Stimulated activated naive CD4-positive, alpha-beta T cell treated with Interleukin-2 at 50 U/mL for 16 hours (primary cell): ENCODE measurements at places on chromosomes 6 and 20.

DNA sequence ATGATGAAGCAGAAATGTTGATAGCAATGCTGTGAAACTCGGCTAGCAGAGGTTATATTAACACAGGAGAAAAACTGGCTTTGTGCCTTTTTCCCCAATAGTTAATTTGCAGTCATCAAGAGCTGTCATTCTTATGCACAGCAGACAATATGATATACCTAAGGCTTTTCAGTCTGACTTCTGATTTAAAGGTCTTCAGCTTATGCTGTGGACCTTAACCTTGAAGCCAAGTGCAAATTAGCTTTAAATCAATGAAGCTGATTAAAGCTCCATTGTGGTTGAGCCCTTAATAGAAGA lies 171.6 kb upstream of the ID4 start:
- no peak for DNase-seq

DNA sequence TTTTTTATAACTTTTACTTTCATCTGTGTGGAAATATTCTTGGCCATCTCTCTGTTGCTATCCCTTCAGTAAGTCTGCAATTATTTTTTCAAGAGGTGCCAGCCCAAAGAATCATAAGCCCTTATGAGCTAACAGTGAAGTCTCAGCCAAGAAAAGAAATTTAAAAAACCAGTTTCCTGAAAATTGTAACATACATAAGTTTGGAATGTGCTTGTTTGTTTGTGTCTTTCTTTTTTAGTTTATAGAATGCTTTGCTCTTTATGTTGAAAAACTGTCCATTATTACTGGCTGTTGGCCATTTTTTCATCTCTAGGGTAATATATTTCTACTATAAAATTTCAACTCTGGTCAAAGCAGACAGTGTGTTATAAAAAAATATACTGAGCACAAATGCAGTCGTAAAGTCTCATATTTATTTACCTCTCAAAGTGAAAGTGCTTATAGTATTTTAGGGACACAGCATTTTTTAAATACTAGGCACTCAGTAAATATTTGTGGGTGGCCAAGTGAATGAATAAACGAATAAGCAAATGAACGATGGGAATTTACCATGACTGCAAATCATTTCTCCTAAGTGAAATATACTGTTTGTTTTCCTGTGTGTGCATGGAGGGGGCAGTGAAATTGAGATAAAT lies 659.7 kb downstream of the KIF16B start:
- DNase-seq = no peak

DNA sequence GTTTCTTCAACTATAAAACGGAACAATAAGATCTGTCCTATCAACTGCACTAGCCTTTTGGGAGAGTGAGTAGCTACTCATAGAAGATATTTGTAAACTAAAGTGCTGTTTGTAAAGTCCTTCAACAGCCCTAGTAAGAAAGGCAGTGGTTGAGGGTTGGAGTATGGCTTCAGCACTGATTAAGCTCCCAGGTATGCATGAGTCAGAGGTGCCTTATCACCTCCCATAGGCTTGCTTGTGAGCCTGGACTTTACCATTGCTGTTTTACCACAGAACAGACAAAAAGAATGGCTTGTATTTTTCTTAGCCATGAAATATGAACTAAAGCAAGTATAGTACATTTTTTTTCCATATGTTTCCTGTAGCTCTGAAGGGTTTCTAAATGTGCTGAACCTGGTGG lies 44.1 kb downstream of the SAMD3 start:
- DNase-seq = no peak

GRCh38 chr6:137928286-137928685 lies 61.2 kb downstream of the TNFAIP3 start:
- peak; percentile 15 for DNase-seq

DNA sequence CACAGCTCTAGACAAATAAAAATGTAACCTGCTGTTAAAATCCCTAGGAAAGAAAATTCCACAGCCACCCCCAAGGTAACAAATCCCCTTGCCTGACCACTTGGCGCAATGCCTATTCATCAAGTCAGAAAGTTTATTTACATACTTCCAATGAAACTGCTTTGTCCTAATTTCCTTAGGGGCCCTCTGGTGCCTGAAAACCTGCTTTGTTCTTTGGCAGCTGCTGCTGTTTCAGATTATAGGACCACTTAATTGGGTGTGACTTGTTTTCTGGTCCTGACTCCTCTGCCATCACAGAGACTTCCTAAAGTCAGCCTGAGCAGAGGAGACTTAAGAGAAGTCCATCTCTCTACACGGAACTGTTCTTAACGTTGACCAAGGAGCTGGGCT lies 323.6 kb downstream of the UBE3D start:
- DNase-seq = no peak

- no peak for DNase-seq
These were observed 185.4 kb upstream of the SLC24A3 start for GRCh38 chr20:19026901-19027644.

GRCh38 chr6:2643130-2643529 lies 107.6 kb downstream of the MYLK4 start:
- DNase-seq = no peak

GRCh38 chr6:85971238-85971637 lies 328.6 kb upstream of the SYNCRIP start:
- no peak for DNase-seq

- DNase-seq = no peak
These were observed 3.7 kb downstream of the JPH2 start for GRCh38 chr20:44183282-44183681.

DNA sequence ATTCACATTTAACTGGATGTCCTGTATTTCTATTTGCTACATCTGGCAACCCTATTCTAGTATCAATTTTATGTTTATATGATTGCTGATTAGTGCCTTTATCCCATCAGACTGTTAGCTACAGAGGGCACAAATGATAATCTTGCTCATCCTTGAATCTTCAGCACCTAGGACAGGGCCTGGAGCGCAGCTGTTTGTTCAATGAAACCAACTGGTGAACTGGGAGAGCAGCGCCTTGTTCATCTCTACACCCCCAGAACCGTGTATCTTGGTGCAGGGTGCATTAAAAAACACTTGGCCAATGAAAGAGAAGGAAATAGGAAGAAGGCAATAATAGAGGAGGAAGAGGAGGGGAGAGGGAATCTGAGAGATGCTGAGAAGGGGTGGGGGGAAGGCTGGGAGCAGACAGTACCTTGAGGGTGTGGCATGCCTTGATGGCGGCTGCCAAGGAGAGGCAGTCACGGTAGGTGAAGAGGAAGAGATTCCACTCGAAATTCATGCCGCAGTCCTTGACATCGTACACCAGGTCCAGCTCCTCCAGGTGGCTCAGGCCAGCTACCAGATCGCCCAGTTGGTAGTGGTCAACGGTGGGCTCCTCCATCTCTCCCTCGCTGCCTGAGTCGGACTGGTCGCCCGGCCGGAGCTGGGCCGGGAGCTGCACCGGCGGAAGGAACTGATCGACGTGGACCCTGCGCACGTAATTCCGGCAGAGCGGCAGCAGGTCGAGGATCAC lies 15.5 kb downstream of the TMEM151B start:
- no peak for DNase-seq

DNA sequence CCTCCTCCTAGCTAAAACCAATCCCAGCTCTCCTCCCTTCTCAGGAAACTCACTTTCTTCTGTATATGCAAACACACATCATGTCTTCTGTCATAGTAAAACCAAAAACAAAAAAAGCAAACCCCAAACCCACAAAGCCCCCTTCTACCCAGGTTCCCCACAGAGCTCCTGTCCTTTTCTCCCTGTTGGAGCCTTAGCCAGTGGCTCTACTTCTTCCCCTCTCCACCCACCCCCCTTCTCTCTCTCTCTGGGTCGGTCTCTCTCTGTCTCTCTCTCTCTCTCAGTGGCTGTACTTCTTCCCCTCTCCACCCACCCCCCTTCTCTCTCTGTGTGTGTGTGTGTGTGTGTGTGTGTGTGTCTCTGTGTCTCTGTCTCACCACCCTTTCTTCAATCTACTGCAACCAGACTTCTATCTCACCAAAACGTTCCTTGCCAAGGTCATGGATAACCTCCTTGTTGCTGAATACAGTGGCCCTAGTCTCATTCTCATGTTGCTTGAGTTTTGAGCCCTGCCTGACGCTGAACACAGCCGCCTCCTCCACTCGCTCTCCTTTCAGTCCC lies 8.7 kb upstream of the OSER1 start:
- DNase-seq = no peak

- no peak for DNase-seq
These were observed 50.7 kb upstream of the TNFRSF21 start for GRCh38 chr6:47360388-47360787.

DNA sequence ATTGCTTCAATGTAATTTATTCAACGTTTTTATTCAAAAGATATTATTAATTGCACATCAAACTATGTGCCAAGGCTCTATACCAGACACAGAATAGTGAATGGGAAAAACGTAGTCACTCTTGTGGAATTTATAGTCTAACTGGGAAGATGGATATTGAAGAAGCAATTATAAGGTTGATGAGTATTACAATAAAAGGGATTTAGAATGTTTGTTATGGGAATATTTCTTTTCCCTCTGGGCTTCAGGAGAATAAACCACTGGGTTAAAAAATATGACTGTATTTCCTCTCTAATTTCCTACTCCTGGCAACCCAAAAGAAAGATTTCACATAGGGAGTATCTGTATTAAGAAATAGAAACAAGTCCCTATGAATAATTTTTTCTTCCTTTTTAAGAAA lies 25.1 kb upstream of the UTRN start:
- DNase-seq = no peak

DNA sequence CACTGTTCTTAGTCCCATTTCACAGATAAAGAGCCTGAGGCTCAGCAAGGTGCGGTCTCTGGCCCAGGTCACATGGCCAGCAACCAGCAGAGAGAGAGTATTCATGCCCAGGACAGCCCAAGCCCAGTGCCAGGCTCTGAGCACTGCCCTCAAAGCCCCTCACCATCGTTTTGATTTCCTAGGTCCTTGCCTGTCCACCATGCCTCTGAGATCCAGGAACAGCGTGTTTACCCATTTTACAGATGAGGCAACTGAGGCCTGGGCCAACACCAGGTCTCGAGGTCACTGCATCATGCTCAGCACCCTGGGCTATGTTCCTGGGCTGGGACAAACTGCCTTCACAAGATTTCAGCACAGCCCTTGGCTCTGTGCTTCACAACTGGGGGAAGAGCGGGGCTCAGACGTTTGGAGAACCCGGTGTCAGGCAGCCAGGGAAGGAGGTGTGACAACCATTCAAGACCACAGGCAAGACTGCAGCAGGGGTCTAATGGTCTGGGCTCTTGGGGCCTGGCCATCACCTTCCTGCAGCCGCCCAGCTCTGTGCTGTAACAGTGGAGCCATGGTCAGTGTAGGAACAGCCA lies 1.3 kb upstream of the BPIFA2 start:
- no peak for DNase-seq

- DNase-seq = no peak
These were observed 187.6 kb downstream of the EPM2A start for GRCh38 chr6:145547594-145548335.

- no peak for DNase-seq
These were observed 77.5 kb upstream of the RIPOR2 start for GRCh38 chr6:25013246-25013645.

DNA sequence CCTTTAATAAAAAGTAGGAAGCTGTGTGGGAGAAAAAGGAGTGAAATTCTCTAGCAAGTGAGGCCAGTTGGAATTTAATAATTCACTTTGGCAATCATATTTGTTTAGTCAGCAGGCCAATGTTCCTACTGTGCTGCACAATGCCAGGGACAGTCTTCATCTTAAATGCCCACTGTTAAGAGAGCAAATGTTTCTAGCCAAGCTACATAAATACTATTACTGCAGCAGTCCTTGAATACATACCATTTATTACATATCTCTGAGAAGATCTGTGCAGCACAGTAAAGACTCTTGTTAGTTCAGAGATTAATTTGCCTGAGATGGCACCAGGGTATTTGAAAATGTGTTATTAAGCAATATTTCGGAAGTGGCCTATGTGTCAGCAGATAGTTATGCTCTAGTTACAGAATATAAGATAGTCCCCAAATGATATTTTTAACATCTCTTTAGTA lies 105.4 kb downstream of the OGFRL1 start:
- DNase-seq = no peak

DNA sequence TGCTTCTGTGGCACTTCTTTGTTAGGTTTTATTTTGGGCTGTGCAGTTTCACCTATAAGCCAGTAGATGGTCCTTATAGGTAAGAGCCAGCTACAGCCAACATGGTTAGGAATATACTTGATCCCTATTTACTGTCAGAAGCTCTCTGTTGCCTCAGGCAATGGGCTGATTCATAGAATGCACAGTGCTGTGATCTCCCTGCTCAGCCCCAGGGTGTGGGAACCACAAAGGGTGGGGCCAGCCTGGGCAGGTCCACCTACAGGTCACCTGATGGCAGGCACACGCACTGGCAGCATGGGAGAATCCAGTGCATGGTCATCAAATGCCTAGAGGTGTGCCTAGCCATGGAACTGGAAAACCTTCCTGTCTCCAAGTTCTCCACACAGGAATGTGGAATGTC lies 191.9 kb downstream of the MOXD1 start:
- no peak for DNase-seq

DNA sequence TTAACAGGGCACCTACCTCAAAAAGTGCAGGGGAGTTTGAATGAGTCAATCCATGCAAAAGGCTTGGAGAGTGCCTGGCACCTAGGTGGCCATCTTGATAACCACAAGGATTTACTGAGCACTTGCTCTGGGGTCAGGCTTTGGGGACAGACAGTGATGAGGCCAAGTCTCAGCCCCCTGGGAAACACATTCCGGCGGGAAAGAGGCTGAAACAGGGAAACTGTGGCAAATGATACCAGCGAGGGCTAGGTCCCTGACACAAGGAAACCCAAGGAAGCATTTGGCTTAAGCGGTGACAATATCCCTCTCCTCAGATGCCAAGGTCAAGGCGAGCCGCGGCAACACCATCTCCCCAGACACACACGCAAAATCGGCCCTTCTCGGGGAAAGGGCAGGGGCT lies 527 bp upstream of the DOK5 start:
- DNase-seq = no peak

GRCh38 chr6:10556992-10557391 lies 35.8 kb downstream of the GCNT2 start:
- DNase-seq = no peak

- no peak for DNase-seq
These were observed 8.2 kb downstream of the FAM135A start for GRCh38 chr6:70421509-70421908.

GRCh38 chr20:5950271-5951031 lies at the start of the genes MCM8 and TRMT6:
TSS of gene MCM8 (plus strand) at chr20:5950652. CDS start at chr20:5952016, 1,364 bp downstream.
TSS of gene TRMT6 (minus strand) at chr20:5950533. CDS start at chr20:5950405, 128 bp downstream.
- DNase-seq = peak; percentile 97

GRCh38 chr6:150169609-150170008 lies 26.8 kb downstream of the PPP1R14C start:
- DNase-seq = peak; percentile 42
